Iris pigment epithelial cell (primary cell): ENCODE measurements at places on chromosomes 5 and 9.

- DNase-seq: peak; percentile 58
These were observed 50.6 kb downstream of the DEPDC1B start for GRCh38 chr5:60649288-60649917.

DNA sequence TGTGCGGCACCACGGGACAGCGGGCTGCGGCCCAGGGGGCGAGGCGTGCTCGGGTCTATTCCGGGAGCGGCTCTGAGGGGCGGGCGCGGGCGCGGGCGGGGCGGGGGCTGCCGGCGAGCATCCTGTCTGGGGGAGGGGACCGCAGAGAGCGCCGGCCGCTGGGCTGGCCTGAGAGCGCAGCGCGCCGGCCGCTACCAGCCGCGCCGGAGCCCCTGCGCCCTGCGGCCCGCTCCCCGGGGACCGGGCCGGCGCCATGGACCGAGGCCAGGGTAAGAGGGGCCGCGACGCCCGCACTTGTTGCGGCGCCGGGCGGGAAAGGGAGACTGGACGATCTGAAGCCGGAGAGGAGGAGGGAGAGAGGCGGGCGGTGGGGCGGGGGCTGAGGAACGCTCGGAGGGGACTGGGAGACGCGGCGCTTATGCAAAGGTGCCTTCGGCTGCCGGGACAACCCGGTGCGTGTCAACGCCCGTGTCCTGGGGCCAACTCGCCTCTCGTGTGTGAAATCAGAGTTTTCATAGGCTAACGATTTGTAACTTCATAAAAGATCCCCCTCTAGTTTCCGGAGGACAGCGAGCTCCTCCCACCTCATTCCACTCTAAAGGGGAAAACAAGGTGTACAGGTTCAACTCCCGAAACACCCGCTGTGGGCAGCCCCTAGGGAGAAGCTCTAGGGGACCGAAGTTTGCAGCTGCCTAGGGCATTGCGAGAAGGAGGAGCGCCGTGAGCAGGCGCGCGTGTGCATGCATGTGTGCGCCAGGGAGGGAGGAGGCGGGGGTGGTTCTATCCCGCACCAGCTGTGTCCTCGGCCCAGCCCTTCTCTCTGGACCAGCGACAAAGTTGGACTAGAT is at the start of gene AFAP1L1:
AFAP1L1 (plus strand) TSS at position 144 of the 848 bp plus-strand sequence; CDS start at position 254, 110 bp downstream.
- peak; percentile 60 for DNase-seq

GRCh38 chr5:116766470-116766947 is 191.9 kb upstream of the SEMA6A start:
- DNase-seq: peak; percentile 89

DNA sequence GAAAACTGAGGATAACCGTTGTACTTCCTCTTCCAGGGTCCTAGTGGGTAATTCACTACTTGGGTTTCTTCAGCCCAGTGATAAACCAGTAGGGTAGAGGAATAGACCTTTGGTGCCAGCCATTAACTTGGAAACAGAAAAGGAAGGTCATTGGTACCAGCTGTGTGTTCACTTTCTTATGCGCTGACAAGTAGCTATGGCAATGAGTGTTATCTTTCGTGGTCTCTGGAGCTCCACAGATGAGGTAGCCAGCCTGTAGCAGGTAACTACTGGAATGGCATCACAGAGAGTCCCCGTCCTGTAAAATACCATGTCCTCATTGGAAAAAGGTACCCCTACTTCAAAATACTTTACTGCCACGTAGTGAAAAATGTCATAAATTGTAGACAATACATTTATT is 2.3 kb downstream of the UHRF2 start:
- DNase-seq: no peak

- peak; percentile 7 for DNase-seq
These were observed 161.7 kb downstream of the RANBP17 start for GRCh38 chr5:171023508-171023907.

DNA sequence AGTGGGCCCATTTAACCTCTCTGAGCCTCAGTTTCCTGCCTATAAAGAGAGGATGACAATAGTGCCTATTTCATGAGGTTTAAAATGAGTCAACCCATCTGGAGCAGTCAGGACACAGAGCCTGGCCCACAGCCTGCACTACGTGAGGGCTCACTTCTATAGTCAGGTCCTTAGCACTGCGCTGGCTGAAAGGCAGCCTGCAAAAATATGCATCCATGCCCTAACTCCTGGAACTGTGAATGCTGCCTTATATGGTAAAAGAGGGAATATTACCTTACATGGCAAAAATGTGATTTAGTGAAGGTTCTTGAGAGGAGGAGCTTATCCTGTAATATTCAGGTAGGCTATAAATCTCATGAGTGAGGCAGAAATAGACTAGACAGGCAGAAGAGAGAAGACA is 98.5 kb downstream of the GABBR2 start:
- DNase-seq: peak; percentile 40

- DNase-seq: no peak
These were observed 117.3 kb upstream of the FGF10 start for GRCh38 chr5:44506561-44506960.

DNA sequence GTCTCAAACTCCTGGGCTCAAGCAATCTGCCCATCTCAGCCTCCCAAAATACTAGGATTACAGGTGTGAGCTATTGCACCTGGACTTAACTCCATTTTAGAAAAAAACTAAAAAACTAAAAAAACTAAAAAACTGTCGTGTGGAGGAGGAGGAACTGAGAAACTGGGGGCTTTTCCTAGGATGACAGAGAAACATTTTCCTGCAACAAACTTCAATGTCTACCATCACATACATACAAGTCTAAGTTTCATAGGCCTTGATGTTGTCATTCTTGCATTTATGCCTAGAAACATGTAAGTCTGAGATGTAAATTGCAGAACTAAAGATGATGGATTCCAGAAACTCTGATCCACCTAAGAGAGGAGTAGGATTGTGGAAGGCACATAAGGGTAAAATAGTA is 556.8 kb downstream of the RAB3C start:
- DNase-seq: no peak

GRCh38 chr5:37172957-37173356 is 76.2 kb downstream of the CPLANE1 start:
- DNase-seq: no peak

DNA sequence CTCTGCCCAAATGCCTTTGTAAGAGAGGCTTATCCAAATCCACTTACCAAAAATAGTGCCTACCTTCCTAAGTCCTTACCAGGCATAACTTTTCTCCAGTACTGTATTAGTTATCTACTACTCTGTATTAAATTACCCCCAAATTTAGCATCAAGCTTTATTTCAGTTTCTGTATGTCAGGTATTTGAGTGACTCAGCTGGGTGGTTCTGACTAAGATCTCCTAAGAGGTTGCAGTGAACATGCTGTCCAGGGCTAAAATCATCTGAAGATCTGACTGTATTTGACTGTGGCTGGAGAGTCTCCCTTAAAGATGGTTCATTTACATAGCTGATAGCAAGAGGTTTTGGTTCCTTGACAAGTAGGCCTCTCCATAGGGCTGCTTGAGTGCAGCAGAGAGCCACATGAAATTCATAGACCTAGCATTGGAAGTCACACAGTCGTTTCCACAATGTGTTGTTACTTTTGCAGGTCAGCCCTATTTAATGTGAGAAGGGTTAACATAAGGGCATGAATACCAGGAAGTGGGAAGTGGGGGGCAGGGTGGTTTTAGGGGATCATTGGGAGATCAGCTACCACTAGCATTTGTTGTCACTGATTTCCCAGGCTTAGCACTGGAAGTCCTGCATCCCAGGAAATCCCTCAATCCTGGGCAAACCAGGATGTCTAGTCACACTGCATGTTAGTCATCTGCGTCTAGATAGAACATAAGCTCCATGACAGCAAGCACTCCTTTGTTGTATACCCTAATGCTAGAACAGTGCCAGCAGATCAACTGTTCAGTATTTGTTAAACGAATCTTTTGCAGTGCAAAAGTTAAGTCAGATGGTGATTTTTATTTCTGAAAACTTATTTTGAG is 2.0 kb upstream of the ZNF622 start:
- DNase-seq: peak; percentile 89

DNA sequence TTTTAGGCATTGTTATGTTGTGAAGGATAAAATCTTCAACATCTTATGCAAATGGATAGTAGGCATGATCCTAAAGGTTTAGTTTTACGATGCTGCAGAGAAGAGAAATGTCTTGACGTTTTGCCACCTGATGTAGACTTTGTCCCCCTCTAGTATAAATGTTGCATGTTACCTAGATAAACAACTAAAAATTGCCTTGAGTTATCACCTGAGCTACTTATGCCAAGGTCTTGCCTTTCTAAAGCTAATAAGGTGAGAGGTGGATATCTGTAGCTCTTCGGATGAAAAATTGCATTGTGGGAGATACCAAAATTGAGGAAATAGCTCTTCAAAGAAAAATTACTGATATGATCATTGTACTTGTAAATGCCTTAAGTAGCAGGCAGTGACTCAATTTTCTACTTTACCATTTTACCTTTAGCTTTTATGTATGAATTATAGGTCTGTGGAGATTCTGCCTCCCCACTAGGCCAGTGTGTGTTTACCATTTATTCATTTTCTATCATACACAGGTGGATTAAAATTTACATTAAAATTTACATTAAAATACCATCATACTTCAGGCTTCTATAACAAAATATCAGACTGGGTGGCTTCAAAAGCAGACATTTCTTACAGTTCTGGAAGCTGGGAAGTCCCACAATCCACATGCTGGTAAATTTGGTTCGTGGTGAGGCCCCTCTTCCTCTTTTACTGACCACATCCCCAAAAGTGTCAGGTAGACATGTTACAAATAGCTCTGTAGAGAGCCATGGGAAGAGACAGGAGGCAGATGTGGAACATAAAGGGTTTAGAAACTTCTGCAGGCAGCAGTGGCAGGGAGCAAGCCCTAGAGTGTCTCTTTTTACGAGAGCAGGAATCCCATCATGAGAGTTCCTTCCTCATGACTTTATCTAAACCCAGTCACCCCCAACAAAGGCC is 100.7 kb upstream of the ERBIN start:
- DNase-seq: no peak

DNA sequence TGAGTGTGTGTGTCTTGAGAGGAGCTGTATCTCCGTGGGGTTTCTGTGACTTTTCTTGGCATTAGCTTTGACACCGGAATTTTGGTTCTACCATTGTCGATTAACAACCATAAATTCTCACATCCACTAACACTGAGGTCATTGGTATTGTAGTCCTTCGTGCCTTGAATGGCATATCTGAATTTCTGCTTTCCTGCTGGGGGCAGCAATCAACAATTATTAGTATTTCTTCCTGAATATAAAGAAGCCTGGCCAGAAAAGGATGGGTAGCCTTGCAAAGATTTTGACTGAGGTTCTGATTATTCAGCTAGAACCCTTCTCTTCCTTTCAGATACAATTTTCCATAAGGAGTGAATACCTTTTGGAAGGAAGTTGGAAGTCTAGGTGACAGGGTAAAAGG is 33.5 kb upstream of the SHOC1 start:
- DNase-seq: no peak

DNA sequence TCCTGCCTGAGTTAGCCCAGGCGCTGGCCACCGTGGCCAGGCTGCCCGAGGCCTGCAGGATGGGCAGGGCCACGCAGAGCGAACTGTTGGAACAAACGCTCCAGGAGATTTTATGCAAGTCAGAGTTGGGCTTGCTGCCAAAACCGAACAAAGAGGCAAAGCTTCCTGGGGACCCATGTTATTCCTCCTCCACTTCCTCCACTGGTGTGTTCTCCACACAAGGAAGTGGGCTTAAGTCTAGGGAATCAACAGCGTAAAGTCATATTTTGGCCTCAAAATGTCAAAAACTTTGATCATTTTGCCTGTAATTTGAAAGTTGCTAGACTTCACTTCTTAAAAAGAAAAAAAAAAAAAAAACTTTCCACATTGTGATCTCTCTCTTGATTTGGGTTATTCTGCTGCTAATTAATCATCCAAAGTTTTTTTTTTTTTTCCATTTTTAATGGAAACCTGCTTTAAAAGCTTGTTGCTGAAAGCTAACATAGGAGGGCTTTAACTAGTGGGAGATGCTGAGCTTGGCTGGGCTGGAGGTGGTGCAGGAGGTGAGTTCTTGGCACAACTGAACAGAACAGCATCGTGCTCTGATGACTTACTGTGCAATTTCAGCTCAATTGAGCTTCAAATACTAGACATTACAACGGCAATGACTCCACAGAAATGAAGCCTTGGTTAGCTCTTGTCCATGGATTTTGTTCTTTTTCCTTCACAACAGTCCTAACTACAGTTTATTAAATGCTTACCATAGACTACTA is 73.0 kb downstream of the PTPDC1 start:
- DNase-seq: peak; percentile 85

- no peak for DNase-seq
These were observed 53.9 kb downstream of the ERAP1 start for GRCh38 chr5:96753848-96754247.

DNA sequence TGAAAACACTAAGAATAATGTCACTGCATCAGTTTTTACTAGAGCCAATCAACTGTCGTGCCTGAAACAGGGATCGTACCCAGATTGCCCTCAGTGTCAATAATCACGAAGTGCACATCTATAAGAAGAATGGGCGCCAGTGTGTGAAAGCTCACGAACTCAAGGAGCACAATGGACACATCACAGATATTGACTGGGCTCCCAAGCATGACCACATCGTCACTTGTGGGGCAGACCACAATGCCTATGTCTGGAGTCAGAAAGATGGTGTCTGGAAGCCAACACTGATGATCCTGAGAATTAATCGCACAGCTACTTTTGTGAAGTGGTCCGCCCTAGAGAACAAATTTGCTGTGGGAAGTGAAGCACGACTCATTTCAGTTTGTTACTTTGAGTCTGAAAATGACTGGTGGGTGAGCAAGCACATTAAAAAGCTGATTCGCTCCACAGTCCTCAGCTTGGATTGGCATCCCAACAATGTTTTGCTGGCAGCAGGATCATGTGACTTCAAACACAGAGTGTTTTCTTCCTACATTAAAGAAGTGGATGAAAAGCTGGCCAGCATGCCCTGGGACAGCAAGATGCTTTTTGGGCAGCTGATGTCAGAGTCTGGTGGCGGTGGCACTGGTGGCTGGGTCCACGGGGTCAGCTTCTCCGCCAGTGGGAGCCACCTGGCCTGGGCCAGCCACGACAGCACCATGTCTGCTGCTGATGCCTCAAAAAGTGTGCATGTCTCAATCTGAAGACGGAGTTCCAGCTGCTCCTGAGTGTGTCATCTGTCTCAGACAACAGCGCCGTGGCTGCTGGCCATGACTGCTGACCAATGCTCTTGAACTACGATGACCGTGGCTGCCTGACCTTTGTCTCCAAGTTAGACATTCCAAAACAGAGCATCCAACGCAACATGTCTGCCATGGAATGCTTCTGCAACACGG is 32.2 kb downstream of the NSA2 start:
- DNase-seq: peak; percentile 3

DNA sequence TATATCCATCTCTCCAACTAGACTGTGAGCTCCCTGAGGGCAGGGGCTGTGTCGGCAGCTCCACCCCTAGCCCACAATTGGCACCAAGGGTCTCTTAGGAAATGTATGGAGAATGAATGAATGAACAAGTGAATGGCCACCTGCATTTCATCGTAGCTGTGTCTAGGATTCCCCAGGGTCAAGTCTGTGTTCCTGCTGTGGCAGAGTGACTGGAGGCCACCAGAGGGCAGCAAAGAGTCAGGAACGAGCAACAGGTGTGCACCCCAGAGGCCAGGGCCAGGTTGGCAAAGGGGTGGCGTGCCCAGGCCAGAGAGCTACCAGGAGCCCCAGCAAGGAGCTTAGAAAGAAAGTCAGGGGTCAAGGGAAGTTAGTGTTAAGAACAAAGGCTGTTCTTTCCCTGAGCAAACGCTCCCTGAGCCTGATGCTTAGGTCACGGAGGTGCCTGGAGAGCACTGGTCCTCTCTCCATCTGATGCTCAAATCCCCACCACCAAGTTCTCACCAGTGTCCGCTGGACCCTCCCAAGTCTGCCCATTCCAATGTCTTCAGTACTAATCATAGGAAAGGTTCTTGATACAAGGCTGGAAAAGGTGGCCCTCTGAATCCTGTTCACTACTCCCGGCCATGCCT is 160.7 kb downstream of the PAX5 start:
- DNase-seq: peak; percentile 46
